ENCODE measurements at places on chromosomes 2 and 18. TPM values are rescaled to one million over a fixed set of nuclear protein-coding genes. Genes with fewer than 3 reads are reported as not detected.

LAMA3 gene
- 51.0 TPM for total RNA-seq

SPATA3 gene
- total RNA-seq, result not detected

SPC25 gene
- 20.1 TPM for total RNA-seq

SPEG gene
- 10.2 TPM for total RNA-seq

MYL12A gene
- 261 TPM for total RNA-seq

FRZB gene
- 0.06 TPM for total RNA-seq

CYTIP gene
- not detected for total RNA-seq

SERPINB3 gene
- not detected for total RNA-seq

AQP4 gene
- total RNA-seq, result not detected

UGT1A5 gene
- not detected for total RNA-seq

DSG4 gene
- total RNA-seq, result not detected

SLC9A4 gene
- not detected for total RNA-seq

TM4SF20 gene
- total RNA-seq, result 5.9 TPM

ERCC3 gene
- total RNA-seq, result 46.3 TPM

PTPRM gene
- total RNA-seq, result 26.0 TPM

ELOA2 gene
- total RNA-seq, result not detected

CELF4 gene
- not detected for total RNA-seq

BUB1 gene
- 32.9 TPM for total RNA-seq

CCDC102B gene
- total RNA-seq, result 0.92 TPM

NAT8 gene
- not detected for total RNA-seq

CENPA gene
- total RNA-seq, result 46.7 TPM

MOGAT1 gene
- total RNA-seq, result not detected

ICA1L gene
- total RNA-seq, result 2.5 TPM

AKAIN1 gene
- not detected for total RNA-seq

FAP gene
- not detected for total RNA-seq

CNDP1 gene
- not detected for total RNA-seq

DQX1 gene
- 0.20 TPM for total RNA-seq

CXCR1 gene
- total RNA-seq, result not detected

NPPC gene
- 0.41 TPM for total RNA-seq

DES gene
- total RNA-seq, result 0.18 TPM

RAB6C gene
- total RNA-seq, result not detected

HOXD9 gene
- 1.8 TPM for total RNA-seq

LRRC30 gene
- total RNA-seq, result not detected

FOXI3 gene
- not detected for total RNA-seq

LHCGR gene
- not detected for total RNA-seq

CABYR gene
- 22.8 TPM for total RNA-seq

PLCD4 gene
- 0.90 TPM for total RNA-seq

IL37 gene
- total RNA-seq, result not detected

NEU4 gene
- 0.25 TPM for total RNA-seq

SNORC gene
- 7.9 TPM for total RNA-seq

UGT1A3 gene
- 0.19 TPM for total RNA-seq

ITPRIPL1 gene
- total RNA-seq, result not detected

M1AP gene
- total RNA-seq, result not detected

IRS1 gene
- 18.2 TPM for total RNA-seq

EFR3B gene
- 12.7 TPM for total RNA-seq

ASXL3 gene
- total RNA-seq, result not detected

PSMA8 gene
- total RNA-seq, result not detected

PNO1 gene
- 59.4 TPM for total RNA-seq

C2orf72 gene
- total RNA-seq, result 5.3 TPM

TMEM127 gene
- 47.3 TPM for total RNA-seq

TTC21B gene
- 5.2 TPM for total RNA-seq

SCN3A gene
- total RNA-seq, result not detected

MYO7B gene
- total RNA-seq, result 0.19 TPM

HOXD10 gene
- total RNA-seq, result 5.5 TPM

ADD2 gene
- total RNA-seq, result 22.3 TPM

CAPN14 gene
- total RNA-seq, result not detected
